ENCODE measurements at places on chromosomes 2 and 18.

DNA sequence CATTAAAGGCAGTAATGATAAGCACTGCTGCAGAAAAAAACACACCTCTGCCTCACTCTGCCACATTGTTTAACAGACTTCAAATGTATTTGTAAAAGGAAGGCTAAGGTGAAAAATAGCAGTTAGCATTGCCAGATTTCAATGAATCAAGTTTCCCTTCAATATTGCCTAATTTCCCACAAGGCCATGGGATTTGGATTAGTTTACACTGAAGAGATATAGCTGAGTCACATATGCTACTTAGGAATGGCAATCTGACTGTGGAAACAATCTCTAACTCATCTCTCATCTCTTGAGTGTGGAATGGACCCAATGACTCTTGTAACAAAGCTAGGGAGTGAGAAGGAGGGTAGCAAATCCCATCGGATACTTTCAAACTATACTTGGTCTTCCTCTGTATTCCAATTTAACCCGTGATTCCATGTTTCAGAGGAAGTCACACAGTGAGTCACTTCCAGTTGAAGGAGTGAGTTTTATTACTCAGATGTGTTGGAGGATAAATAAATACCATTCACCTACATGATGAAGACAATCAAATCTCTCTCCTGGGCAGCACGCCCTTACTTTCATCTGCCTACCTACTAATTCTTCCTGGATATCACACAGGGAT lies 5.1 kb downstream of the B4GALT6 start:
- no peak for DNase-seq

- DNase-seq: peak; percentile 85
Observed at GRCh38 chr2:176554101-176555048, 285.1 kb downstream of the MTX2 start.

- DNase-seq: no peak
Observed at GRCh38 chr2:208360259-208361076, 46.1 kb upstream of the PTH2R start.

GRCh38 chr2:72554381-72554780 lies 271.5 kb downstream of the EXOC6B start:
- DNase-seq: no peak

- peak; percentile 53 for DNase-seq
Observed at GRCh38 chr2:164913640-164914350, 41.5 kb downstream of the SLC38A11 start.

GRCh38 chr2:84841577-84841976 lies 39.3 kb downstream of the TRABD2A start:
- DNase-seq: no peak

DNA sequence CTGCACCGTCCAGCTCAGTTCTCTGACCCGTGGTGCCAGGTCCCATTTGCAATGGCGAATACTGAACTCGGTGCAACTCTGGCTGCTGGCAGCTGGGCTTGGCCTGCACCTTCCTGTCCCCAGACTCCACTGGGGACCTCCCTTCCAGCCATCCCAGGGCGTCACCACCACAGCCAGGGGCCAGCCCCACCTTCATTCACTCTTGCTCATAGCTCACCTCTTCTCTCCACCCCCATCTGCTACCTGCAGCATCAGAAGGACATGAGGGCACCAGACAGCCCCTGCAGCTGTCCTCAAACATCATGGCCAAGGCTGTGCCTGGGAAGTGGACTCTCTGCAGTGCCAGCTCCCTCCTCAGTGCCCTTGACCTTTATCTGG lies 16.2 kb upstream of the ALPI start:
- DNase-seq: no peak

DNA sequence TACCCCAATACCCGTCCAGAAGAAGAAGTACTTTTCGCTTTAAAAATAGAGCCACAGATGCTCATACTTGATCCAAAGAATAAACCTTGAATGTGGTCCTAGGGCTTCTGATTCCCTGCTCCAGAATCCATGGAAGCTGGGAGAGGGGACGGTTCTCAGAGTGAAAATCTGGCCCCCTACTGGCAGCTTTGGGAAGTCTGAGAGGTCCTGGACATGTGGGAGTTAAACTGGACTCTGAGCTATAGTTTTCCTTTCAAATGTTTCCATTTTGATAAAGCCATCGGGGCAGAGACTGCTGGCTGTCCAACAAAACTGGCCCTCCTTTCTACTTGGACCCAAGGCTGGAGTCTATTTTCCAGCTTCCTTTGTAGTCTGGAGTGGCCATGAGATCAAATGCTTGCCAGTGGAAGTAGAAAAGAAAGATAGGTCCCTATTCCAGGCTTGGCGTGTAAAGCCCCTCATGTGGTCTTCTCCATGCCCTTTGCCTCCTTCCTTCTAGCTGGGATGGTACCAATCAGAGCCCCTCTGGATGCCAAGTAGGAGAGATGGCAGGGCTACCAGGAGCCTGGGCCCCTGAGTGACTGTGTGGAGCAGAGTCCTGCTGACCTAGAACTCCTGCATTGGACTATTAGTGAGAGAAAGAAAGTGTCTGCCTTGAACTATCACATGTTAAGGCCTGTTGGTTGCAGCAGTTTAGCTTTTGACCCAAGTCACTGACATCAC lies 37.7 kb upstream of the TBC1D8 start:
- no peak for DNase-seq

DNA sequence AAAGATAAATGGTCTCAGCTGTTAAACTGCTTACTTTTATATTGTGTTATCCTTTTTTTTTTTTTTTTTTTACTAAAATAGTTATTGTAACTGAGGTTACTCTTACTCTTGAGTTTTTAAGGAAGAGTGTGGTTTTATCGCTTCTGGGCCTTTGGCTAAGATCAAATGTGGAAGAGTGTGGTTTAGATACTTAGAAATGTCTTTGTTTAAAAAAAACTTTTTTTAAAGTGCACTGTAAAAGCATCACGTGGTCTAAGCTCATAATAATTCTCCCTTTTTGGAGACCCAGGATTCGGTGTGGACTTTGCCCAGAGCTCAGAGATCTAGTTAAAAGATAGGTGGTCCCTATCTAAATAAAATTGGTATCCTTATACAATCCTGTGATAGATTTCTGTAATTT lies 11.9 kb upstream of the OXER1 start:
- no peak for DNase-seq

GRCh38 chr18:43034683-43035500 lies 80.6 kb downstream of the RIT2 start:
- peak; percentile 32 for DNase-seq

DNA sequence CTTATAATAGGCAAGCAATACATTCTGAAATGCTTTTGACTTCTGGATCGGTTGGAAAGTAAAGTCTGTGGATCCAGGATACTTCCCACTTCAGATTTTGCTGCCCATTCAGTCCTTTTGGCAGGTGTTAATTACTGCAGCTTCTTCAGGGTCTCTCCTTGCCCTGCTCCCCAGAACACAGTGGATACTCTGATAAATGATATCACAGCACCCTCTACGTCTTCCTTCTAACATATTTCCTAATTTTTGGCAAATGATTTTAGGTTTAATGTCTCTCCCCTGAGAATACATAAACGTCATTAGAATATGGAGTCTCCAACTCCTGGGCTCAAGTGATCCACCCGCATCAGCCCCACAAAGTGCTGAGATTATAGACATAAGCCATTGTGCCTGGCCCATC lies 249.8 kb downstream of the NYAP2 start:
- DNase-seq: peak; percentile 6

GRCh38 chr18:78859686-78860085 lies 119.9 kb upstream of the SALL3 start:
- DNase-seq: no peak

GRCh38 chr2:70779491-70779890 lies 11.0 kb downstream of the FIGLA start:
- no peak for DNase-seq

GRCh38 chr18:70457223-70457622 lies 168.4 kb downstream of the SOCS6 start:
- no peak for DNase-seq

- DNase-seq: no peak
Observed at GRCh38 chr2:8149007-8149405, 532.9 kb upstream of the ID2 start.

- DNase-seq: no peak
Observed at GRCh38 chr2:26184121-26184520, 11.2 kb downstream of the GAREM2 start.

- DNase-seq: no peak
Observed at GRCh38 chr2:9091811-9092210, 88.3 kb upstream of the MBOAT2 start.

GRCh38 chr2:61632276-61633169 lies 94.4 kb upstream of the XPO1 start:
- no peak for DNase-seq

- peak; percentile 10 for DNase-seq
Observed at GRCh38 chr2:201007584-201007998, 44.1 kb upstream of the ORC2 start.

DNA sequence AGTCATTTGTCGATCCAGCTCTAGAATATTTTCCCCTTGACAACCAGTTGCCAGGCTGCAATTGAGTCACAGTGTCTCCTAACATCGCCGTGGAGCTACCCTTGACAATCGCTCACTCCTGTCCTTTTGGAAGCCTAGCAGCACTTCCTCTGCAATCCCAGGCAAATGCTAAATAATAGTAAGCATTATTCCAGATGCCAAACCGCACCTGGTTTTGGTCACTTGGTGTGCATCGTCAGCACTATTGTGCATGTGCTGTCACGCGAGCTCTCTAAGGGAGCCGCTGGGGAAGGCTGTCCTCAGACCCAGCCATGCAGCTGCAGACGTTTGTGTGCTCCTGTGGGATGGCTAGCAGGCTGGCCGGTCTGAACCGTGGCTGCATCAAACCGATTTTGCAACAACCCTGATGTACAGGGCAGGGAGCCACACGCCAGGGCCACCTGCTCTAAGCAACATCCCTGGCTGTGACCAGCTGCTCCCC lies 549.5 kb upstream of the ID2 start:
- DNase-seq: no peak

- no peak for DNase-seq
Observed at GRCh38 chr2:50956886-50957285, 75.0 kb downstream of the NRXN1 start.

DNA sequence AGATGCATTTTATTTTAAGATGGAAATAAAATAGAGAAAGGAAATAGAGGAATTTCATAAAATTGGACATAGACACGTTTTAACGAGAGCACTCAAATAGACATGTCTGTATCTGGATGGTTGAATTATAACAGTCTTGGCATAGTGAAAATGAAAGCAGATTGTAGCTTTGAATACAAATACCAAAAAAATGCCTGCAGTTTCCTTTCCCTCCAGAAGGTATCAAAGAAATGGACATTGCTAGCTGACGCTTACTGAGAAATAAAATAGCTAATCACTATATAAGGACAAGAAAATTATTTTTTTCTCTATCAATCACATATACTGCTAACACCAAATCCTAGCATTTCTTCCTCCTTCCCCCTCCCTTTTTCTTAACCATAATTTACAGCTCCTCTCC lies 11.4 kb upstream of the MAPRE2 start:
- no peak for DNase-seq

DNA sequence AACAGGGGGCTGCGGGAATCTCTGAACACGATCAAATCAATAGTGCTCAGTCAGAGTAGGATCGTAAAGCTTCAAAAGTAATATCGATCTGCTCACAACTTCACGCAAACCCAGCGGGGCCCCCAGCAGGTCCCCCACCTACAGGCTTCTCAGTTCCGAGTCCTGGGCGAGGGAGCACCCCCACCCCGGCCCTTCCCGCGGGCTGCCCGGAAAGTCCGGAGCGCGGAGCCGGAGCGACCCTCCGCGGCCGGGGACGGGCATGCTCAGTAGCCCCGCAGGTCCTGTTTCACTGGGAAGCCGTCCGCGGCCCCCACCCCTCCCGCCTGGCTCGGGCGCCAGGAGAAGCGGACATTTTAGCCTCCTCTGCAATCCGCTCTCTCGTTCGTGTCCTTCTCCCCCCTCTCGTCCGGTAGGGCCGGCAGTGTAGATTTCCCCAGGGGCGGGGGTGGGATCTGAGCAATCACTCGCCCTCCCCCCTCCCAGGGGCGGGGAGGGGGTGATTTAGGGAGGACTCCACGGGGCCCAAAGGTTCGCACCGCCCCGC lies 3.3 kb upstream of the SPRED2 start:
- peak; percentile 75 for DNase-seq

DNA sequence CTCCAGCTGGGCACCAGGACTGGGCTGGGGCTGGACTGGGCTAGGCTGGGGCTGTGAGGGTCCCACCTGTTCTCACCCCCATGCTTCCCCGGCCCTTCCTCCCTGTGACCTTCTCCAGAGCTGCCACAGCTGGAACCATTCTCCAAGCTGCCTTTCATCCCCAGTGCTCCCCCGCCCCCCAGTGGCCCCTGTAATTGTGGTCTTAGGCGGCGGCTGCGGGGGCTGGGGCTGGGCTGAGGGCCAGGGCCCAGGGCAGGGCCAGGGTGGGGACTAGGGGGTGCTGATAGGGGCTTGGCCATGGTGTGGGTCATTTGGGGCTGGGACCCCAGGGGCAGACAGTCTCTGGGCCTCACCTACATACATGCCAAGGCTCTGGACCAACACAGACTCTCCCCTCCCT lies 2.8 kb upstream of the WNT10A start:
- no peak for DNase-seq

- DNase-seq: no peak
Observed at GRCh38 chr2:42566025-42566424, 2.4 kb upstream of the MTA3 start.

DNA sequence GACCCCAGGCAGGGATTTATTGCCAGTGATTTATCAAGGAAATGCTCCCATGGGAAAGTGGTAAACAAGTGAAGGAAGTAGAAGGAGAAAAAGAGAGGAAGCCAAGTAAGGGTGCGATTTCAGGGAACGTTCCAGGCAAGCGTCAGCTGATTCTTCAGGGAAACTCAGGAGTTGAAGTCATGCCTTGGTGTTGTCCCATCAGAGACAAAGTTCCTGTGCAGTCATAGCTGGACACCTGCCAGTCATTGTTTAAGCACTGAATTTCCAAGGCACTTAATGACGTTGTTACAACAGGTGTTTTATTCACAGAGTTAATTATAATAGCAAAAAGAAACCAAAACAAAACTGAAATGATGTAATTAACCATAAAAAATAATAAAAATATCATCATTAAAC lies 381.8 kb upstream of the CRIM1 start:
- no peak for DNase-seq

- no peak for DNase-seq
Observed at GRCh38 chr18:2425426-2426317, 145.6 kb downstream of the METTL4 start.

GRCh38 chr2:226020956-226021355 lies 621.4 kb downstream of the NYAP2 start:
- DNase-seq: no peak

DNA sequence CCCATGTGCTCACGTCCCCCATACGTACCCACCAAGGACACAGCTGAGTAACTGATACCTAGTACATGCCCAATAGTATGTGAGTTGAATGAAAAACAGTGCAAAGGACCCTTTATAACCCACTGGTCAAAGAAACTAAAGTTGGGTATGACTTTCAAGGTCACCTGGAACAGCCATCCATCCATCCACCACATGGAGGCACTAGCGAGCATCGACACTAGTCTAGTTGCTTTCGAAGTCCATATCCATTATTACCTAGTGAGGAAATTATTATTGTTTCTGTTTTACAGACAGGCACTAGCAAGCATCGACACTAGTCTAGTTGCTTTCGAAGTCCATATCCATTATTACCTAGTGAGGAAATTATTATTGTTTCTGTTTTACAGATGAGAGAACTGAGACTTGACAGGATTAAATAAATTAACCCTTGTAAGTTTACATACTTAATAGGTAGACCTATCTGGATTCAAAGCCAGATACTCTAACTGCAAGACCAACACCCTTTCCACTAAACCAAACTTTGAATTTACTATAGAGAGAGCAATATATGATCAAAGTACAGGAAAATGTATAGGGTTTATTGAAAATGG lies 233.7 kb downstream of the METTL4 start:
- DNase-seq: no peak

- DNase-seq: peak; percentile 5
Observed at GRCh38 chr18:7872569-7872968, 305.5 kb downstream of the PTPRM start.

All from NCI-H2171 treated with DMSO at 0.1 percent for 48 hours (cell line).